ENCODE measurements at places on chromosomes 1 and 21. TPM values are rescaled to one million over a fixed set of nuclear protein-coding genes. Genes with fewer than 3 reads are reported as not detected.

Gene GPR37L1
- 0.06 TPM for total RNA-seq

Gene CR1
- total RNA-seq, result not detected

Gene GPA33
- total RNA-seq, result 0.52 TPM

Gene OR2T29
- not detected for total RNA-seq

Gene GNAT2
- total RNA-seq, result 0.25 TPM

Gene PLA2G5
- not detected for total RNA-seq

Gene LRRC41
- 43.1 TPM for total RNA-seq

Gene MIS18A
- 64.0 TPM for total RNA-seq

Gene TINAGL1
- not detected for total RNA-seq

Gene DSCAM
- 0.03 TPM for total RNA-seq

Gene ACOT11
- total RNA-seq, result 0.51 TPM

Gene AIRE
- not detected for total RNA-seq

Gene AQP10
- not detected for total RNA-seq

Gene RAB3GAP2
- 31.6 TPM for total RNA-seq

Gene UAP1
- total RNA-seq, result 34.8 TPM

Gene WLS
- 259 TPM for total RNA-seq
